Activated T-cell treated with anti-CD3 and anti-CD28 coated beads for 48 hours (primary cell): ENCODE measurements at places on chromosomes 2 and 18.

DNA sequence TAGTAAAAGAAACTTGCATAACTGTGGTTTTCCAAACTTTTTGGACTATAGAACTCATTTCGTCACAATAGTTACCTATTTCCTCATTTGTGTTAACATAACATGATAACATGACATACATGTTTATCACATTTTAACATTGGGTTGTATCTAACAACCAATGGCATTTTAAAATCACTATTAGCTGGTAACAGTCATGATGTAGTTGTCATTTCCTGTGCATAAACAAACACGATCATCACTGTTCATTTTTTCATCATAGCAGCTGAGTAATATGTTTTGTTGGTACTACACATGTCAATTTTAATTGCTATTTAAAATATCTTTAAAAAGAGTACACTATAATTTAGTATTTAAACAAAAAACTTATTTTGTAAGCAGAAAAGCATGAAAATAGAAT is 402.4 kb downstream of the SATB2 start:
- DNase-seq, result no peak

DNA sequence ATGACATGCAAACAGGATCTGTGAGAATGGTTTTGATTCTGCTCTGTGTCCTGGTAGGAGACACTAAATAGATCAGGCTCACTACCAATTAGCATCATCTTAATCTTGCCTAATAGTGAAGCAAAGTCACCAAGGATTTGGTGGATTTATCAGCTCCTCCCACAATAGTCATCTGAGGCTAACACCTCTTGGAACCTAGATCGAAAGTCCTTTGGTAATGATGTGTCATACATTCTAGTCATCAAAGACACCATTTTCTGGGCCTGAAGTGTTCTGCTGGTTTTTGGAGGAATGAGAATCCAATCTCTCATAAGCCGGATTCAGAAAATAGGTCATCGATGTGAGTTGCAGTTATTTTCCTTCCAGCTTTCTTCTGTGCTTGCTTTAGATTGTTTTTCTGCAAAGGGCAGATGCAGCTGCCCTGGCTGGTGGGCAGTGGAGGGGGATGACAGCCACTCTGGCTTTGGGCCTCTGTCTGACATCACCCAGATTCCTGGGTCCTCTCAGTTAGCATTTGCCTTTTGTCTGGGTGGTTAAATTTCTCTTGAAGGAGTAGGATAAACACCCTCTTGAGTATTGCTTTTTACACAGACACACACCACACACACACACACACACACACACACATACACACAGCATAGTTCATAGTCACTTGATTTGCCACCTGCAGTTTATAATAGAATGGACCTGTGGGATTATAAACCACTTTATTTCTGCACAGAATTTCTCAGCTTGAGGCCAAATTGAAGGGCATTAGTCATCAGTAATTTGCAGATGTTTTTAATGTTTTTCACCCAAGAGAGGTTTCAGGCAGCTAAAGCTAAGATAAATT is at the start of gene MYO3B:
Gene MYO3B (plus strand): TSS at position 198 of the 832 bp plus-strand sequence. CDS start 141 bp downstream, at position 339.
- DNase-seq, result no peak

DNA sequence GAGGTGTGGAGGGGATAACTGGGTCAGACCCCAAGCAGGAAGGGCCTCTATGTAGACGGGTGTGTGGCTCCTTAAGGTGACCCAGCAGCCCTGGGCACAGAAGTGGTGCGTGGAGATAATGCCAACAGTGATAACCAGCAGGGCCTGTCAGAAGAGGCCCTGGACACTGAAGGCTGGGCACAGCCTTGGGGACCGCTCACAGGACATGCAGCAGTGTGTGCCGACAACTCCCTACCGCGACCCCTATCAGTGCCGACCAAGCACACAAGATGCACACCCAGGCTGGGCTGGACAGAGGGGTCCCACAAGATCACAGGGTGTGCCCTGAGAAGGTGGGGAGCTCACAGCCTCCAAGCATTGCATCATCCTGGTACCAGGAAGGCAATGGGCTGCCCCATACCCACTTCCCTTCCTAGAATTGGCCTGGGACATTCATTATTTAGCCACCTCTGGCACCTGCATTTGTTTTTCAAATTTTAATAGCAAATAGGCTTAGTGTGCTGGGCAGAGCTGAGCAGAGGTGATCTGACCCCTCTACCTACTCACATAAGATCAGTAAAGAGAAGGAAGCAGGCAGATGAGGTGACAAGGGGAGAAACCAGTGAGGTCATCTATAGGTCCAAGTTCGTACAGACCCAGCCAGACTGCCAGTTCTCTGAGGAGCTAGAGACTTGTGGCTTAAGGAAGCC is 55.2 kb downstream of the BCL11A start:
- DNase-seq, result no peak

DNA sequence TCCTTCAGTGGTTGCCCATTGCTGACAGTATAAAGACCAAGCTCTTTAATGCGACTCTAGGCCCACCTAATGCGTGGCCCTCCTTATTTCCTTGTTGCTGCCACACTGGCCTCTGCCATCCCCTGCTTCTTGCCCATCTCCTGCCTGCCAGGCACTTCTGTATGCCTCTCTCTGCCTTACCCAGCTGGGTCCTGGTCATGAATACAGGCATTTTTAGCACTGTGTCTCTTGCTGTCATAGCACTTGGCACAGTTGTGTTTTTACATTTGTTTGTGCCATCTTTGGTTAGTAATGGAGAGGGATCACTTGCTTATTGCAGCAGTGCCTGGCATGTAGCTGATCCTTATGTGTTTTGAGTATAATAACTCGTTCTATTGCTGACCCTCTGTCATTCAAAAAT is 38.7 kb downstream of the MAP4K4 start:
- DNase-seq, result no peak

DNA sequence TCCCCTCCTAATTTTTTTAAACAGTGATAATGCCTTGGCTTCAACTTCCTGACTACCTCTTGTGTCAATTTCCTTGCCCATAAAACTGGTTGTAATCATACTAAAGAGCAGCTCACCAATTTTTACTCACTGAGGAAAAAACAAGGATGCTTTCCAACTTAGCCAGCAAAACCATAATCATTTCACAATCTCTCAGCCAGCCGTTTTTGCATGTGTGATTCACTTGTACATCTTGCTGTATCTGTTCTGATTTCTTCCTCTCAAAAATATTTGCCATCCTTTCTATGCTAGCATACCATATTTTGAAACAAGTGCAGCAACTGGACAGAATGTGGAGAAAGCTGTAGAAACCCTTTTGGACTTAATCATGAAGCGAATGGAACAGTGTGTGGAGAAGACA is 60.7 kb downstream of the RAB27B start:
- DNase-seq, result no peak

- no peak for DNase-seq
These were observed 194.8 kb upstream of the DOK6 start for GRCh38 chr18:69205925-69206324.

- no peak for DNase-seq
These were observed 160.9 kb upstream of the MEIS1 start for GRCh38 chr2:66273933-66274490.

- DNase-seq, result no peak
These were observed 54.6 kb upstream of the CYTIP start for GRCh38 chr2:157498483-157498882.

- no peak for DNase-seq
These were observed 79.8 kb downstream of the MAP4K4 start for GRCh38 chr2:101777337-101777736.

DNA sequence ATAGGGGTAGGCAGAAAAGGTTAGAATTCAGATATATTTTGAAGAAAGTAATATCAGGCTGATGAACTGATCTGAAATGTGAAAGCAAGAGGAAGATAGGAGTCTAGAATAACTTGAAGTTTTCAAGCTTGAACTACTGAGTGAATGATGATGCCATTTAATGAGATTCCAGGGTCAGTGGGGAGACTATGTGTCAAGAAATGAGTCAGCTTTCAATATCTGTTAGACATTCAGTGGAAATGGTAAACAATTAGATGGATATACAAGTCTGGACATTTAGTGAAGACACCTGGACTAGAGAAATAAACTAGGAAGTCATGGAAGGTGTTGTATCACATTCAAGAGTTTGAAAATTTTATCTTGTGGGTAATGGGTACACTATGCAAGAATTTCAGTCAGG is 326.9 kb downstream of the FSIP2 start:
- no peak for DNase-seq

GRCh38 chr2:165633431-165633830 is 160.6 kb downstream of the GALNT3 start:
- DNase-seq, result no peak

GRCh38 chr2:57450170-57450569 is 596.4 kb upstream of the VRK2 start:
- no peak for DNase-seq

- DNase-seq, result no peak
These were observed 77.0 kb downstream of the ZSWIM2 start for GRCh38 chr2:186771850-186772463.

DNA sequence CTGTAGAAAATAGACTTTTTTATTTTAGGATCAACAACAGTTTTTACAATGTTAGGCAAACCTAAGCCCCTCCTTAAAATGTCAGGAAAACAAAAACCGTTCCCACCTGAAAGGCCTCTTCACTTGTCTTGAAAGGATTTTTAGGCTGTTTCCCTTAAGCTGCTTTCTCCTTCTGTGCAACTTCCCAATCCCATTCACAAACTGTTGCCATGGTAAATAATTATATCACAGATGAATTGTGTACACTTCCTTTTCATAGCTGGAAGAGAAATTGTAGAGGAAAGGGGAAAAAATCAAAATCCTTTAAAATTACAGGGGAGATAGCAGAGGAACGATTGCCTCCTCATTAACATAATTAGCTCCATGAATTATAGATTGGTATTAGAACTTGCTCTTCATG is 1488.0 kb upstream of the CELF4 start:
- no peak for DNase-seq

- DNase-seq, result no peak
These were observed 88.6 kb downstream of the ACVR1C start for GRCh38 chr2:157540102-157540501.

- no peak for DNase-seq
These were observed 14.9 kb upstream of the KCNS3 start for GRCh38 chr2:17863539-17863938.

DNA sequence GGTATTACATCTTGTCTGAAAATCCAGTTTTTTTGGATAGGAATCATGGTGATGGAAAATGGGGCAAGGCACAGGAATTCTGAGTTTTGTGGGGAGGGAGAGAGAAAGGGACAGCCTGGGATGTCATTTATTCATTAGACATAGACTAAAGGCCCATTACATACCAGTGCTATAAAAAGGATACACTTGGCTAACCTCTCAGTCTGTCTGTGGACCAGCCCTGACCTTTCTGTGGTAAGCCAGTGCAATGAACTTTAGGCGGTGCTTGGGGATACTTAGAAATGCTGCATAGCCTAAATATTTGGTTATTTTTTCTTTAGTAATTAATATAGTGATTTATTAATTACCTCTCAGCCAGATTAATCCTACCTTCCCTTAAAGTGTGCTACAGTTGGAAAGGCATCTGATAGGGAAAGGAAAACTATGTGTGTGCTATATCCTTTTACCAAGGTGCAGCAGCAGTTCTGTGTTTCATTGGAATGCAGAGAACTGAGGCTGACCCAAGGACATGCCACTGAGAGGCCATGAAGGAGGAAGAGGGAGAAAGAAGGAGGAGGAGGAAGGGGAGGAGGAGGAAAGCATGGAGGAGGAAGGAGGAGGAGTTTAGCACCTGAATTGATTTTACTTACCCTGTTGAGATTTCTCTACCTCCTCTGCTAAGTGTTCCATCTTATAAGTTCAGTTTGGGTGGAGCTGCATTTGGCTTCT is 37.5 kb downstream of the KCNS3 start:
- DNase-seq, result no peak

GRCh38 chr2:658426-658825 is 18.8 kb downstream of the TMEM18 start:
- no peak for DNase-seq

- no peak for DNase-seq
These were observed 109.9 kb upstream of the EPC2 start for GRCh38 chr2:148534416-148535204.

GRCh38 chr2:215933151-215933550 is 80.2 kb downstream of the MREG start:
- DNase-seq, result no peak

DNA sequence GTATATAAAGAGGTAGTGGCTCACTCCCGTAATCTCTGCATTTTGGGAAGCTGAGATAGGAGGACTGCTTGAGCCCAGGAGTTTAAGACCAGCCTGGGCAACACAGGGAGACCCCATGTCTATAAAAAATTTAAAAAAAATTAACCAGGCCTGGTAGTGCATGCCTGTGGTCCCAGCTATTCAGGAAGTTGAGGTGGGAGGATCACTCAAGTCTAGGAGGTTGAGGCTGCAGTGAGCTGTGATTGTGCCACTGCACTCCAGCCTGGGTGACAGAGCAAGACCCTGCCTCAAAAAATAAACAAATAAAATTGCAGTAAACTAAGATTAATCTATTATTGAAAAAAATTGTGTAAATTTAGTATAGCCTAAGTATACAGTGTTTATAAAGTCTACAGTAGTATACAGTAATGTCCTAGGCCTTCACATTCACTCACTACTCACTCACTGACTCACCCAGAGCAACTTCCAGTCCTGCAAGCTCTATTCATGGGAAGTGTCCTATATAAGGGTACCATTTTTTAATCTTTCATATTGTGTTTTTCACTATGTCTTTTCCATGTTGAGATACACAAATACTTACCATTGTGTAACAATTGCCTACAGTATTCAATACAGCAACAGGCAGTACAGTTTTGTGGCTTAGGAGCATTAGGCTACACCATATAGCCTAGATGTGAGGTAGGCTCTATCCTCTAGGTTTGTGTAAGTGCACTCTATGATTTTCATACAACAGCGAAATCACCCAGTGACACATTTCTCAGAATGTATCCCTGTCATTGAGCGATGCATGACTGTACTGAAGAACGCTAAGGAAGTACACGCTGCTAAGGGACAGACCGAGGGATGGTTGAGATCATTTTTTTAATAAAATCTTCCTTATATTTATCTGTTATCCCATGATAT is 10.4 kb upstream of the MAP4K3 start:
- no peak for DNase-seq

DNA sequence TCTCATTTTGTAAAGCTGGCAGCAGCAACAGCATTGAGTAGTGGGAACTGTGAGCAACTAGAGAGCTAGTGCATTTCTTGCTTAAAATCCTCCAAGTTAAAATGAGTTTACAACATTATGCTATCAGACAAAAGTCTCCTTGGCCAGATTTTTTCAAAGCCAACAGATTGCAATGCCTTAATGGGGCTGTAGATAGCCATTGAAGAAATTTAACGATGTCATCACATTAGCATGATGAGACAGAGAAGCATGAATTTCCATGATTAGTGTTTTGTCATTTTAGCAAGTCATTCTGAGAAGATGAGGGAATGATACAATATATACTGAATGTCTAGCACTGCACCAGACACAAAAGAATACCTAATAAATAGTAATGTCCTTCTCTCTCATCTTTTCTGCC is 307.5 kb upstream of the REG3G start:
- no peak for DNase-seq
